ENCODE measurements at places on chromosomes 3 and 15. TPM values are rescaled to one million over a fixed set of nuclear protein-coding genes. Genes with fewer than 3 reads are reported as not detected.

GRCh38 chr3:154428286-154429206 lies 1.4 kb downstream of the GPR149 start:
- no peak for DNase-seq
- H3K4me1 ChIP-seq: peaks cover 20% of the 10 kb centered on the region
- no peaks in the 10 kb centered on the region for H3K36me3 ChIP-seq
- no peak overlapping the region for H3K4me3 ChIP-seq
- peaks cover 12% of the 10 kb centered on the region for H3K27me3 ChIP-seq

- DNase-seq: no peak
- H3K27me3 ChIP-seq: no peaks in the 10 kb centered on the region
- H3K4me3 ChIP-seq: no peak overlapping the region
Observed at GRCh38 chr3:54222316-54222715, 100.0 kb downstream of the CACNA2D3 start.

GRCh38 chr3:175585898-175586297 lies 726.8 kb downstream of the NAALADL2 start:
- H3K4me3 ChIP-seq: no peak overlapping the region
- no peaks in the 10 kb centered on the region for H3K36me3 ChIP-seq
- no peak overlapping the region for H3K27ac ChIP-seq
- no peak for DNase-seq
- H3K4me1 ChIP-seq: no peaks in the 10 kb centered on the region

DNA sequence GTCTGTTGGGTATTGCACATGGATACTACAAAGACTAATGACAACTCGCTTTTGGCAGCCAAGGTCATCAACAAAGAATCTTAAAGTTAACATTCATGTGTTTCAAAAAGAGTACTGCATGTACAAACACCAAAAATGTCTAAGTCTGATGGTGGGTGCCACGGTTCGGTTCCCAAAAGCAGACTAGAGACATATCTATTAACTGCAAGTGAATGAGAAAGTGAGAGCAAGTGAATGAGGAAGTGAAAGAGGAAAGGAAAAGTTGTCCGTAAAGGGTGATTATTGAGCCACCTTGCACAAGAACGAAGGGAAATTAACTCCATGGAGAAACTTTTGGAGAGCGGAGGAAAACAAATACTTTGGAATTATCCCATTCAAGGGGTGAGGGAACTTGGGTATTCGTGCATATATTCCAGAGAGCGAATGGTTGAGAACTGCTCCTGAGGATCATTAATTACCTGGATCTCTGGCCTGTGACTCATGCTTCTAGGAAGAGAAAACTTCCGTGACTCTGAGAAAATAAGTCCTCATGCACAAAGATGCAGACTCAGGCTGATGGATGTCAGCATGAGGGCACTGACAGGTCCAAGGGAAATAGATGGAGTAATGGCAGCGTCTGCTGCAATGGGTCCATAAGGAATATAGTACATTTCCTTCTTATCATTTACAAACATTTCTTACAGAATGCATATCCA lies 336.5 kb upstream of the TGFBR2 start:
- no peaks in the 10 kb centered on the region for H3K4me1 ChIP-seq
- H3K4me3 ChIP-seq: no peak overlapping the region
- DNase-seq: no peak
- H3K36me3 ChIP-seq: no peaks in the 10 kb centered on the region

- H3K36me3 ChIP-seq: no peaks in the 10 kb centered on the region
- H3K27me3 ChIP-seq: no peaks in the 10 kb centered on the region
Observed at GRCh38 chr3:140238646-140239314, 303.8 kb downstream of the CLSTN2 start.

DNA sequence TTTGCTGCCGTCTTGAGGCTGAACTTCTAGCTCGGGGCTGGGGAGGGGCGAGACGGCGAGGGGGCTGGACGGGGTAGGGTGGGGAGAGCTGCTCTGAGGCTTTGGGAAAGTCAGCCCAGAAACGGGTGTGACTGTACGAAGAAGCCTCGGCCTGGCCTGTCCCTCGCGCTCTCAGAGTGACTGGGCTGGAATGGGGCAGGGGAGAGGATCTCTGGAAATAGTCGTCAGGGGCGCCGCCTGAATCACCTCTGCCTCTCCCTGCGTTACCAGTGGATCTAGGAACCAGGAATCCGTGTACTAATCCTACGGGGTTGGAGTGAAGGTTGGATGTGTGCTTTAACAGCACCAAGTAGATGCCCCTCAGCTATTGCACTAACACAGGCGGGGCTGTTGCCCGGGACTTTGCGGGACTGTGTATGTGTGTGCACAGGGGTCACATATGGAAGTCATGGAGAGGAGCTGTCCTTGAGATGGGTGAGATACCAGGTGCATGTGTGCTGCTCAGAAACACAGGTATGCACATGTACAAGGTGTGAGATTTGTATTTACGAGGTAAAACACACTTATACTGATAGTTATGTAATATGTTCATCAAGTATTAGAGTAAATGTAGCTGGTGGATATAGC lies 591 bp downstream of the FOXL2NB start:
- peaks cover 46% of the 10 kb centered on the region for H3K4me1 ChIP-seq
- DNase-seq: no peak
- no peak overlapping the region for H3K4me3 ChIP-seq
- no peaks in the 10 kb centered on the region for H3K27me3 ChIP-seq
- H3K36me3 ChIP-seq: no peaks in the 10 kb centered on the region

GRCh38 chr15:57143511-57144078 lies 225.2 kb downstream of the TCF12 start:
- DNase-seq: no peak
- H3K4me1 ChIP-seq: peaks cover 5% of the 10 kb centered on the region
- no peaks in the 10 kb centered on the region for H3K27me3 ChIP-seq
- no peak overlapping the region for H3K27ac ChIP-seq
- no peaks in the 10 kb centered on the region for H3K36me3 ChIP-seq

GRCh38 chr3:111802700-111803099 lies 56.4 kb upstream of the PHLDB2 start:
- no peaks in the 10 kb centered on the region for H3K36me3 ChIP-seq
- DNase-seq: no peak
- H3K4me1 ChIP-seq: peaks cover 22% of the 10 kb centered on the region
- peak overlapping the region; percentile 72 for H3K27ac ChIP-seq
- no peak overlapping the region for H3K4me3 ChIP-seq

DNA sequence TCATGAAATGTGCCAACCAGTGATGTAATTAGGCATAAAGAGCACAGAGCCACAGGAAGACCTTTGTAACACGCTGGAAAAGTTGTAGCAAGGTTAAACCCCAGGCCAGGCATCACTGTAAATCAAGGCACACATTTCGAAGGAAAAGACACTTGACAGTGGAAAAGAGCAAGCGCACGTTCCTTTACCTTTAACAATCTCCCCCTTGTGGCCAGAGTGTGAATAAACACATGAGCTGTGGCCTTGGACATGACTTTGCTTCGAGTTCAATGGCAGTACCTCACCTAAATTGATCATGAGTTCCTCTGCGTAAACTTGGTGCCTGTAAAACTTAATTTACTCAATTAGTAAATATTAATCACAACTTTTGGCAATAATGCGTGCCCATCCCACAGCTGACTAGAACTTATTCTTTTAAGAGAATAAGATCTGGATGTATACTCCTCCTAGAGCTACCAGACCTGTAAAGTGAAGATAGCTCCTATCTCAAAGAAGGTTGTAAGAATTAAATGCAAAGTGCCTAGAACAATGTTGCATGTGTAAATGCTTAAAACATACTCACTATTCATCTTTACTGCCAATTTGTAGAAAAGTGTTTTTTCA lies 757.0 kb upstream of the NECTIN3 start:
- peak; percentile 65 for DNase-seq
- no peaks in the 10 kb centered on the region for H3K4me1 ChIP-seq
- no peaks in the 10 kb centered on the region for H3K27me3 ChIP-seq
- no peak overlapping the region for H3K4me3 ChIP-seq
- no peaks in the 10 kb centered on the region for H3K36me3 ChIP-seq

DNA sequence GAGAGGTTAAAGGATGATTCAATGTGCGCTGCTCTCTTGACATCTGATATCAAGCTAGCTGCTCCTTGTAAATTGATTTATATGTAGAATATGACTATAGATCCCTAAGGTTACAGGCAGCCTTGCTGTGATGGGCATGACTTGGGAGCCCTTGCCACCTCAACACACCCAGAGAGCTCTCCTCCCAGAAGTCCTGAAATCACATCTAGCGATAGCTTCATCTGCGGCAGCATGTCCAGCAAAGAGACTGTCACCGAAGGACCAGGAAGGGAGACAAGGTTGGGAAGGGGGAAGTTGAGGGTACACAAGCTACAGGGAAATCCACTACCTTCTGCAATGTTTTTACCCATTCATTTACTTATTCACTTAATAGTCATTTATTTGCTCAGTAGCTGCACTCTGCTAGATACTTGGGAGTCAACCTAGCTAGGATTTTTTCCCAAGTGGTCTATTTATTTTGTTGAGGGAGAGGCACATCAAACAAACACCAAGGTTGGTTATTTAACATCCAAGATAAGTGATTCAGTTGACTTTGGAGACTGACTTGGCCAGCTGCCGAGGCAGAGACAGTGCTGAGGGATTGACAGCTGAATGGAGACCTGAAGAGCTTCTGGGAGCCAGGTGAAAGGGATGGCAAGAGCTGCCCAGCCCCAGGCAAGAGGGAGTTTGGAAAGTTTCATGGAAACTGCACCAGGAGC lies 205.8 kb upstream of the IL12A start:
- no peak overlapping the region for H3K27ac ChIP-seq
- DNase-seq: no peak
- no peaks in the 10 kb centered on the region for H3K4me1 ChIP-seq
- H3K36me3 ChIP-seq: no peaks in the 10 kb centered on the region
- H3K27me3 ChIP-seq: no peaks in the 10 kb centered on the region
- no peak overlapping the region for H3K4me3 ChIP-seq

- peaks cover 16% of the 10 kb centered on the region for H3K4me1 ChIP-seq
- H3K4me3 ChIP-seq: no peak overlapping the region
- DNase-seq: no peak
- H3K27me3 ChIP-seq: no peaks in the 10 kb centered on the region
- H3K36me3 ChIP-seq: no peaks in the 10 kb centered on the region
Observed at GRCh38 chr3:12486916-12487315, 2.6 kb downstream of the TSEN2 start.

Gene CDC25A
- total RNA-seq: not detected

Gene C3orf70
- 1.0 TPM for total RNA-seq

Gene SH2D7
- not detected for total RNA-seq

Gene PP2D1
- not detected for total RNA-seq

Gene MRPL3
- 43.1 TPM for total RNA-seq

Gene UPK1B
- 9.3 TPM for total RNA-seq

Gene MYZAP
- 16.3 TPM for total RNA-seq
